ENCODE measurements at places on chromosomes 5 and 9.

- DNase-seq = no peak
Measured at GRCh38 chr9:2389404-2389803, 232.2 kb upstream of the VLDLR start.

DNA sequence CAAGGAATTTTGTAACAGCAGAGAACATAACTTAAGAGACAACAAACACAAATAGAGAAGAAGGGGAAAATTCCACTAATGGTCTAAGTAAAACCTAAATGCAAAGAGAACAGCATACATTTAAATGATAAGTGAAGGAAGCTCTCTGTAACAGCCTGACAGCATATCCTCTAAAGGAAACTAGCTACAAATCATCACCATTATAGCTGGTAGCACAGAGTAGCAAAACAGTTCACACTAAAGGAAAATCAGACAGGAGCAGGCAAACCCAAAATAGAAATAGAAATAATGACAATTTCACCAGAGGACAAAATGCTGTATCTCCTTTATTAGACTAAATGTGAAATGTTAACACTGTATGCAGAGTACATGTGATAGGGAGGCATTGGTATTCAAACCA is 532.8 kb downstream of the PTPRD start:
- DNase-seq = no peak

GRCh38 chr9:84139296-84140070 is 158.9 kb downstream of the RMI1 start:
- DNase-seq = peak; percentile 82

DNA sequence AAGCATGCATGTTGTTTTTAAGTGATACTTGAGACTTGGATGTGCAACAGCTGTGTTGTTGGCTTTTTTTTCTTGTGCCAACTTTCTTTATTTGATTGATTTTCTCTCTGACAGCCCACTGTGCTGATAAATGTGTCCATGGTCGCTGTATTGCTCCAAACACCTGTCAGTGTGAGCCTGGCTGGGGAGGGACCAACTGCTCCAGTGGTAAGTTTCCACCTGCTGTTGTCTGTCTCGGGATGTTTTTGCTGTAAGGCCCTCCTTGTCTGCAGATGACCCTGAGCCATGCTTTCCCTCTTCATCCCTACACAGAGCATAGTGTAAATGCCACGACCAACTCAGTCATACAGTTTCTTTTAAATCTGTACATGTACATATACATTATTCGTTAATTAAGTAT is 79.2 kb downstream of the MEGF10 start:
- no peak for DNase-seq

- no peak for DNase-seq
Measured at GRCh38 chr9:20352591-20352990, 269.7 kb downstream of the MLLT3 start.

GRCh38 chr9:77643871-77644270 is 4.3 kb downstream of the GNA14 start:
- no peak for DNase-seq

DNA sequence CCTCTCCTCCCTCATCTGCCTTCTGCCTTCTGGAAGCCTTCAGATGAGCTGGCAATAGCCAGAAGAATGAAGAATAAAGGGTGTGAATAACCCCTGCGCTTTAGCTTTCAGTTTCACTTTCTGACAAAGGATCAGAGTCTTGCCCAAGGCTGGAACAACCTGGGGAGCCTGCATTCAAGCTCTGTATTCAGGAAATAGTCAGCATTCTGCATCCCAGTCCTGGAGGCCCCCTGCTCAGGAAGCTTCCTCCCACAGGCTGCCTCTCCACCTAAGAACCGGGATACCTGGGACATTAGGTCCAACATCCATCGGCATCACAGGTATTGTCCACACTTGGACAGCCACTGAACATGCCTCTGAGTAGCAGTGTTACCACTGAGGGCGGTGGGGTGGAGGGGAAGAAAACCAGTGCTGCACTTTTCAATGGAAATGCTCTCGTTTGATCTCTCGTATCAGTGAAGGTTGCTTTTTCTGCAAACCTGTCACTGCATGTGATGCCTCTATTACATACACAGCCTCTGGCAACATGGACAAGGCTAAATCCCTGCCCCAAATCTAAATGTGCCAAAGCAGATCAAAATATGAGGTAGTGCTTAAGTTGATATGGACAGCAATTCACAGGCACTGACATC is 39.8 kb upstream of the ACO1 start:
- peak; percentile 41 for DNase-seq

- DNase-seq = no peak
Measured at GRCh38 chr5:125961150-125961549, 462.1 kb upstream of the GRAMD2B start.

DNA sequence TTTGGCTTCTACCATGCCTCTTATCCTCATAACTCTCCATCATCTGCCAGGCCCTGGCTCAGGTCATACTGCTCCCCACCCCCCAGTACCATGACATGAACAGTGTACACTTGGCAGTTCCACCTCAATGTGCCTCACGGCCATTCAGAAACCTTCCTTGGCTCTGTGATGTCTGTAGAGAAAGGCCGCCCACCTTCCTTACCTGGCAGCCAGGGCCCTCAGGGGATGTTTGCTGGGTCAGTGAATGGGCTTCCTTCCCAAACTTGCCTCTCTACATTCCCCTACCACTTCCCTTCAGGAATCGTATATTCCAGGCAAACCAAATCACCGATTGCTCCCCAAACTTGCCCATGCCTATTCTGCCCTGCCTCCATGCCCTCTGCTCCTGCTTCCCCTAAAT is 101.1 kb downstream of the PSD2 start:
- no peak for DNase-seq

DNA sequence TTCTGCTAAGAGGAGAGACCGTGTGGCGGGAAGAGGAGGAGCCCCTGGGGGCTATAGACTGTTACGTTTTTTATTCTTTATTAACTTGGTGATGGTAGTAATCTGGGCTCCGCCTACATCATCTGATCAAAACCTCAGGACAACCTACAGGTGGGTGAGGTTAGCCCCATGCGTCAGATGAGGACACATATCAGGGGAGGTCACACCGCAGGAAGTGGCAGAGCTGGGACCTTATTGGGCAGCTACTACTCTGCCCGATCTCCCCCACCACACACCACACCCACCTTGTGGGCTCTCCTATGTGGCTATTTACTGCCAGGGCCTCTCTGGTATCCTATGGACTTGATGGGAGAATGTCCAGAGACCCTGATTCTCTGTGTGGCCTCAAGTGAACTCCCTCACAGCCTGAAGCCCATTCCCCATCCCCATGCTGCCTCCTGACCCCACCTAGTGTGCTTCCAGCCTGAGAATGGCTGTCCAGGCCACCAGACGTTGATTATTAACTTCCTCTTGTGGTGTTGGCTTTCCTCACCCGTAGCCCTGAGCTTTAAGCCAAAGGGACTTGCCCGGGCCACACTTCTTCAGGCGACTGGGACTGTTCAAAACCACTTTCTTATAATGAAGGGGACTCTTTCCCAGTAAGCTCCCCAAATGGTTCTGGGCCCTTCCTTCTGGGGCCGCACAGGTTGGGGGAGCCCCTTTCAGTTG is 8.2 kb downstream of the UNC5A start:
- DNase-seq = no peak

GRCh38 chr9:138050472-138051330 is 173.1 kb downstream of the CACNA1B start:
- DNase-seq = no peak

GRCh38 chr9:91483189-91483691 is 59.6 kb upstream of the NFIL3 start:
- no peak for DNase-seq

DNA sequence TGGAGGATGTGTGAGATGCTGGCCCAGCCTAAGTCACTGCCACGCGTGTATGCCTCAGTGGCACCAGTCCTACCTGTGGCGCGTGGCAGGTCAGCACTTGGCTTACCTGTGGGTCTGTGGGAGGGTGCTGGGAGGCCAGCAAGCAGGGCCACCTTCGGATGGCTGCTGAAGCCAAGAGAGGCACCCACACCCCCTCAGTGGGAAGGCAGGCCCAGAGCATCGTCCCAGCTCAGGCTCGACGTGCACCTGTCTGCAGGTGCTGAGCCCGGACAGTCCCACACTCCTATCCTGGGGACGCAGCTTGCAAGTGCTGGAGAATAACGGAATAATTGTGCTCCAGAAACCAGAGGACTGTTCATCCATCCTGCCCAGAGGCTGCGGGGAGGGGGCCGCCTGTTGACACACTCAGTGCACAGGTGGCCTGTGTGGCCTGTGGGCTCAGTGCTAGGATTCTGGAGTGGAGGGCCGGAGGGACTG is 24.0 kb downstream of the NKD2 start:
- no peak for DNase-seq

GRCh38 chr9:117796681-117797080 is 92.5 kb downstream of the TLR4 start:
- DNase-seq = peak; percentile 13

GRCh38 chr5:129306725-129307124 is 153.4 kb upstream of the ADAMTS19 start:
- no peak for DNase-seq

DNA sequence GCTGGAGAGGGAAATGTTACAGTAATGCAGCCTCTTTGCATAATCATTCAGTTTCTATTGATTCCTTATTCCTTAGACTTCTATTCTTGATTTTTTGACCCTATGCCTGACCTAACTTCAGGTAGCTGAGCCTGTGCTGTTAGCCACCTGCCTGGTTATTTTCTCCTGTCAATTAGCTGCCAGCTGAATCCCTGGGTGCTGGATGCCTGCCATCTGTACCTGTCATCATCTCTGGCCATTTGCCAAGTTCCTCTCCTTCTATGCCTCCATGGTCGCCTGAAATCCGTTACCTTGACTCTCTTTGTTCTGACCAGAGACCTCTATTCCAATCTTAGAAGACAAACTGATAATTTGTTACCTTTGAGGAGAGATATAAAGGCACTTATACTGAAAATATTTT is 178.3 kb downstream of the CAVIN4 start:
- no peak for DNase-seq

DNA sequence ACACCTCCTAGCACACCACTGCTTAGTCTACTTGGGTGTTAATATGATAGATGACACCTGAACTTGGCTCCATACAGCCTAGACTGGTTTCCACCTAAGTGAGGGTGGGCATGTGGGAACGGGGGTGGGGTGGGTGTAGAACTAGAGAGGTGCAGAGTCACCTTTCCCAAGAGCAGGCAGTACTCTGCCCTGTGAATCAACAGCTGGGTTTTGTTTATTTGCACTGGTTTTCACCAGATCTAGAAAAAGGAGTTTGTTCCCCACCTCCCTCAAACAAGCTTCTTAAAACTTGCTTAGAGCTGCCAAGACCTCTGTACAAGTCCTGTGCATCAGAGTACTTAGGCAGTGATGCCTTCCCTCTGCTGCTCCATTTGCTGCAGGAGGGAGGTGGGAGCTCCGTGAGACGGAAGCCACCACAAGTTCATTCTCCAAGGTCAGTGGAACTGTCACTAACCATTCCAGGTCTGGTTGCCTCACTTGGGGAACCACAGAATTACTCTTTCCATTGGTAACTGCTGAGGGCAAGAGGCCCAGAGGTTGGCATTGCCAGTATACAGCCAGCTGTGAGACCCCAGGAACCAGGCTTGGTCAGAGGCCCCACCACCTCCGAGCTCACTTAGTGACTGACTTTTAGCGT is 163.5 kb downstream of the NR3C1 start:
- DNase-seq = no peak

GRCh38 chr5:64835266-64835665 is 66.5 kb downstream of the CWC27 start:
- DNase-seq = no peak

GRCh38 chr5:151868451-151868850 is 56.2 kb downstream of the GLRA1 start:
- DNase-seq = no peak

DNA sequence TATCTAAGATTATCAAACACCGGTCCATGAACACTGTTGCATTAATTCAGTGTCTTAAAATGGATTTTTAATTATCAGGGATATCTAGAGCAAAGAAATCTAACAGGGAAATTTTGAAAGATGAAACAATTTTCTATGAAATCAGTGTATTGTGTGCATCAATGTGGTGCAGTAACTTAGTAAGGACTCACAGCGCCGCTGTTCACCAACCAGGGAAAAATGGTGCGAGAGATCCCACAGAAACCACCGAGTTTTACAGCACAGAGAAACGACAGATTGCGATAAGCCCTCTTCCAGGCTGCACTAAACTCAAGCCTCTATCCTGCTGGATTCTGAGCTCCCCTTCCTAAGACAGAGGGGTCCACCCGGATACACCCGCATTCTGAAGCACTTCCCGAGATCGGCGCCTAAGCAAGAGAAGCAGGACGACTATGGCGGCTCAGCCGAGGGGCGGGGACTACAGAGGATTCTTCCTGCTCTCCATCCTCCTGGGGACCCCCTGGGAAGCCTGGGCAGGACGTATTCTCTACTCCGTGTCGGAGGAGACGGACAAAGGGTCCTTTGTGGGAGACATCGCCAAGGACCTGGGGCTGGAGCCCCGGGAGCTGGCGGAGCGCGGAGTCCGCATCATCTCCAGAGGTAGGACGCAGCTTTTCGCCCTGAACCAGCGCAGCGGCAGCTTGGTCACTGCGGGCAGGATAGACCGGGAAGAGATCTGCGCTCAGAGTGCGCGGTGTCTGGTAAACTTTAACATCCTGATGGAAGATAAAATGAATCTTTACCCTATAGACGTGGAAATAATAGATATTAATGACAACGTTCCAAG is at the start of gene PCDHGA7:
Gene PCDHGA7, plus strand, starts transcription at position 274 of the 826 bp plus-strand sequence. Its CDS starts 158 bp downstream, at position 432.
- peak; percentile 62 for DNase-seq

DNA sequence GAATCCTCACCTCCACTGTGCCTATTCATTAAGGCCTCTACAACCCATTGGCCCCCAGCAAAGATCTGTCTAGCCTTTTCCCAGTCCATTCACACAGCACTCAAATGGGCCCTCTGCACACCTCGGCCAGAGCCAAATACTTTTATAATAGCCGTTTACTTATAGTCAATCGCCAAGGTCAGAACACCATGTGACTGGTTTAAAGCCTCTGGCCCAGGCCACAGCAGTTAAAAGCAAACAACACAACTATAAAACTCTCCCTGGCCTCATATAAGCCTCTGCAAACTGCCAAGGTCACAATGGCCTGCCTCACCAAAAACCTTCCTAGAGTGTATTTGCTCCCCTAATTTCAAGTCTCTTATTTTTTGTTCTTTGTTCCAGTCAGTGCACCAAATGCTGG is 562.6 kb downstream of the CAAP1 start:
- no peak for DNase-seq

GRCh38 chr9:129752900-129753729 is at the start of gene PTGES:
Gene PTGES, minus strand, starts transcription at chr9:129753042. Its CDS starts 30 bp downstream, at chr9:129753012.
- DNase-seq = peak; percentile 75

DNA sequence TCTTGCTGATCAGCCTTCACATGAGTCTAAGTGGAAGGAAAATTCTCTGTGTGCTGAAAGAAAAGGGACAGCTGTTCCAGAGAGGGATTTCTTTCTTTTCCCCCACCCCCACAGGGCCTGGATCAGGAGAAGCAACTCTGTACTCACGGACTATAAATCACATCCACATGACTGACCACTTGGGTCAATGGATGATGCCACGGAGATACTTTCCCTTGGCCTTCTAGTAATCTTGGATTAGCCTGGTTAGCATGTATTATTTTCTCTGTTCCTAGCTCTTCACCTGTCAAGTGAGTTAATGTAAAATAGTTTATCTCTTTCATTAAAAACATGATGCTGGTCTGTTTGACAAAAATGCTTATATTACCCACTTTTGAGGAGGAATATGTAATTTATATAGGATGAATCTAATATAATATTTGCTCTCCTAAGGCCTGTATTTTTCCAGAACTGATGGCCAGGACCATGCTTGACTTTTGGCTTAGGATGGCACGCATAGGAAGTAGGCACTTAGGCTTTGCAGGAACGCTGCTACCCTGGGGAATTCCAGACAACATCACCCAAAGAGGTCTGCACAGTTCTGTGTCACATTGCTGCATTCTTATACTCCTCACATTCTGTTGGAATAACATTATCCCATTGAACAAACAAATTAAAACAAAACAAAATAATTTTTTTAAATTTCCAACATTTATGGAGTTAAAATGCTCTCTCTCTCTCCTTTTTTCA is 892.1 kb downstream of the TLE1 start:
- DNase-seq = peak; percentile 71

- no peak for DNase-seq
Measured at GRCh38 chr9:126842977-126843799, 17.3 kb upstream of the ZBTB34 start.
